ENCODE measurements at places on chromosomes 4 and X. TPM values are rescaled to one million over a fixed set of nuclear protein-coding genes. Genes with fewer than 3 reads are reported as not detected.

NLGN4X gene
- 8.4 TPM for total RNA-seq

ALB gene
- 0.48 TPM for total RNA-seq

USP51 gene
- total RNA-seq: 1.1 TPM

REPS2 gene
- total RNA-seq: 6.1 TPM

SLC49A3 gene
- 19.0 TPM for total RNA-seq

PPEF2 gene
- not detected for total RNA-seq

ERVMER34-1 gene
- total RNA-seq: not detected

TBC1D8B gene
- 6.5 TPM for total RNA-seq

TEX13B gene
- not detected for total RNA-seq

FGF2 gene
- total RNA-seq: 39.1 TPM

Data from mesenteric fat pad (tissue), 1 donor.